ENCODE measurements at places on chromosomes 4 and X.

DNA sequence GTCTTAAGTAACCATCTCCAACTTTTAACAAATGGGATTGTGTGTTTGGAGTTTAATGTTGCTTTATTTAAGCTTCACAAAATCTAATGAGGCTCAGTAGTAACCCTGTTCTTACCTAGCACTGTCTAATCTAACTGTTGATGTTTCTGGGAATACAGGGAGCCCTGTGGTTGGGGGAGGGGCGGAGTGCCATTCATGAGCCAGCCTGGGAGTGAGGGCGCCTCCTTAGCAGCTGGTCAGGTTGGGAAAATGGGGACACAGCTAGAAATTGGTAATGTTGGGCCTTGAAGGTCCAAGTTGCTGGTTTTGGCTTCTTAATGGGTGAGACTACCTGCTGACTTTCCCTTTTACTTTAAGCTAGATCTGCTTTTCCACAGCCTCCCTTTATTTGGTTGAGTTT, 22.9 kb upstream of the TADA2B start:
- no peak overlapping the region for H3K4me3 ChIP-seq
- H3K27me3 ChIP-seq, result no peaks in the 10 kb centered on the region
- peaks cover 76% of the 10 kb centered on the region for H3K36me3 ChIP-seq

- DNase-seq, result no peak
- H3K27me3 ChIP-seq, result no peaks in the 10 kb centered on the region
- no peaks in the 10 kb centered on the region for H3K4me1 ChIP-seq
- no peak overlapping the region for H3K27ac ChIP-seq
These were observed 385.6 kb upstream of the FGF16 start for GRCh38 chrX:77061545-77061944.

GRCh38 chrX:11531226-11531625, 134.5 kb downstream of the ARHGAP6 start:
- H3K36me3 ChIP-seq, result no peaks in the 10 kb centered on the region
- peak overlapping the region; percentile 39 for H3K27ac ChIP-seq
- DNase-seq, result no peak
- no peaks in the 10 kb centered on the region for H3K4me1 ChIP-seq
- no peak overlapping the region for H3K4me3 ChIP-seq

GRCh38 chr4:73864961-73865360, 4.2 kb upstream of the CXCL1 start:
- no peak overlapping the region for H3K4me3 ChIP-seq
- peaks cover 8% of the 10 kb centered on the region for H3K4me1 ChIP-seq
- no peaks in the 10 kb centered on the region for H3K36me3 ChIP-seq
- H3K27ac ChIP-seq, result no peak overlapping the region
- DNase-seq, result no peak
- no peaks in the 10 kb centered on the region for H3K27me3 ChIP-seq

- no peak for DNase-seq
- no peak overlapping the region for H3K27ac ChIP-seq
- no peaks in the 10 kb centered on the region for H3K36me3 ChIP-seq
- no peak overlapping the region for H3K4me3 ChIP-seq
- H3K4me1 ChIP-seq, result no peaks in the 10 kb centered on the region
These were observed 193.9 kb downstream of the ANK2 start for GRCh38 chr4:113243312-113243711.

Data from ascending aorta (tissue), 2 donors.